ENCODE measurements at places on chromosomes 5 and 9.

GRCh38 chr5:172550096-172550765 is 90.8 kb upstream of the NEURL1B start:
- DNase-seq = no peak

GRCh38 chr5:140010798-140011197 is 32.3 kb downstream of the NRG2 start:
- no peak for DNase-seq

DNA sequence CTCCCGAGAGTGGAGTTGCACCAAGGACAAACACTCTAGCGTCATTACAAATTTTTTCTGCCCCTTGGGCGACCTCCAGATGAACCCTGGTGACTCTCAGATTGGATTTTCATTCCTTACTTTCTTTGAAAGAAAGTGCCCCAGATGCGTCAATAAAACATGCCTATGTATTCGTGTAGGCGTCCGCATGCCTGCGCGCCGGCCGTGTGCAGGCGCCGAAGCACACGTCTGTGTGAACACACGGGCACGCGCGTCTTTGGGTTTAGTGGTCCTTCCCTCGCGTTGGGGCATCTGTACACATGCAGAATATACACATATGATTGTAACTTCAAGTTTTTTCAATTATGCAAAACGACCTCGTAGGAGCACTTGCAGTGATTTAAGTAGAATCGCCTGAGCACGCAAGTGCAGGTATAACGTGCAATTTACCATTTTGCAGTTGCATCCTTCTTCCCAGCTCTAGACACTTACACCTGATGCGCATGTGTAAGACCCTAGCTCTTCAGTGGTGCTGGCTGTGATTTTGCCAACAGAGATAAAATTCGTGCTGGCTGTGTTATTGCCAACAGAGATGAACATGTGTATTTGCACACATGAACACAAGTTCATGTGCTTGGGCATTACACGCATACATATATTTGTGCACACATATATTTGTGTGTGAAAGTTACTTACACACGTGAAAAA is 1.9 kb upstream of the LHX2 start:
- no peak for DNase-seq

DNA sequence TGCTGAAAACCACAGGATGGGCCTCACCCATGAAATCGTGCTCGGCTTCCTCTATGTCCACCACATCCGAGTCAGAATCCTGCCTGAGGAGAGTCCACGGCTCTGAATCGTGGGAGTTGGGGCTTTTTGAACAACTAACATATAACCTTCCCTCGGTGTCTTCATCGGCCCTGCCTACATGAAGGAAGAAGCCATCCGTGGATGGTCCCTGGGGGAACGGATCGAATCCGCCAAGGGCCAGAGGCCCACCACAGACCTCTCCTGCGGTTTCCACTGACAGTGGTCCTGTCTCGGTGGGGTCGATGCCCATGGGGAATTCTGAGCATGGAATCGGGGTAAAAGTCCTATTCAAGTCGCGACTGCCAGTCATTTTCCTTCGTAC is 85.0 kb downstream of the CAMSAP1 start:
- DNase-seq = no peak

DNA sequence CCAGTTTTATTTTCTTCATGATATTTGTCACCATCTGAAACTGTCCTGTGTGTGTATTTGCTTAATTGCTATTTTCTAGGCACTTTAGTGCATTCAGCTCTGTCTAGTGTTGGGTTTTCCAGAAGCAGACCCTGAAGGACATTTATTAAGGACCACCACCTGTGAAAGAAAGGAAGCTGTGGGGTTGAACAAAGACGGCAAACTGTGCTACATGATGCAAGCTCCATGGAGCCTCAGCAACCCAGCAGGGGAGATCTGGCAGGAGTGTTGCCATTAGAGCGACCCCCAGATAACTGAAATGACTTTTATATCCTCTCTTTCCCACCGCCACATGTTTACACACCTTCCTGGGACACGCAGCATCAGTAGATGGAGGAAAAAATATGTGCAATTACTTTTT is 125.5 kb downstream of the GABRB2 start:
- DNase-seq = no peak

DNA sequence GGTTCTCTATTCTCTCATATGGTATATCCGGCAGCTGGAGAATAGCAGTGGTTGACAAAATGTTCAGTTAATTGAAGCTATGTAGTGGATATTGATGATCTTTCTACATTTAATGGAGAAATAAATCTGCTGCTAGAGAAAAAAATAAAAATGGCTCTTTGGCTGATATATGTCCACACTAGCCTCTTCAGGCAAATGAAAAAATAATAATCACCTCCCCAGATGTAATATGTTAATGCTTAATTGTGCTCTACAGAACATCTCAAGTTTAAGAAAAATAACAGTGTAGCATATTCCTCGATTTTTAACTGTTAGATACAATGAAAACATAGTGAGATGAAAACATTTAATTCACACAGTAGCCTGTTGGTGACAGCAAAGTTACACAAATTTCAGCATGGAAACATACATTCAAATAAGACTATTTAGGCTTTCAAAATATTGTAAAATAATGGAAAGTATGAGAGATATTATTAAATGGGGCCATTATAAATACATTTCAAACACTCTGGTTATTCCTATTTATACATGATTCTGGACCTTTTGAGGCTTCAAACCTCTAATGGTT is 543.0 kb downstream of the MAT2B start:
- DNase-seq = no peak

DNA sequence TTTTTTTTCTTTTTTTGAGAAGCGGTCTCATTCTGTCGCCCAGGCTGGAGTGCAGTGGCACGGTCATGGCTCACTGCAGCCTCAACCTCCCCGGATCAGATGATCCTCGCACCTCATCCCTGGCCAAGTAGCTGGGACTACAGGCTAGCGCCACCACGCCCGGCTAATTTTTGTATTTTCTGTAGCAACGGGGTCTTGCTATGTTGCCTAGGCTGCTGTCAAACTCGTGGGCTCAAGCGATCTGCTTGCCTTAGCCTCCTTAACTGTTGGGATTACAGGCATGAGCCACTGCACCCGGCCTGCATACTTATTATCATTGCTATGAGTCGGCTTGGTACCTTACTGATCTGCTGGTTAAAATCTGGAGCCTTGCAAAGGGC is 790 bp upstream of the IARS1 start:
- DNase-seq = no peak

DNA sequence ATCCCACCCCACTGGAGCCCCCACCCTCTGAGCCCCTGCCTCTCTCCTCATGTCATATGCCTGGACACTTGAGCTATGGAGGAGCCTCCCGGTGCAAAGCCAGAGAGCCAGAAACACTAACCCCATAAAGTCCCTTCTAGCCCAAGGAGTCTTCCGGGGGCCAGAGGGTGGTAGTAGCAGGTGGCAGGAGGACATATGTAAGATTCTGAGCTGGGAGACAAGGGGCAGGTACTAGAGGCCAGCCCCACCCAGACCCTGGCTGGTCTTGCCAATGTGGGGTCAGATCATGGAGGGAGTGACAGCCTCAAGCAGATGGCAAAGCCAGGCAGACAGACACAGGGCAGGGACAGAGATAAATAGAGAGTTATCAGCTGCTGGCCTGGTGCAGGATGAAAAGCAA is 63.4 kb downstream of the PSD2 start:
- no peak for DNase-seq

DNA sequence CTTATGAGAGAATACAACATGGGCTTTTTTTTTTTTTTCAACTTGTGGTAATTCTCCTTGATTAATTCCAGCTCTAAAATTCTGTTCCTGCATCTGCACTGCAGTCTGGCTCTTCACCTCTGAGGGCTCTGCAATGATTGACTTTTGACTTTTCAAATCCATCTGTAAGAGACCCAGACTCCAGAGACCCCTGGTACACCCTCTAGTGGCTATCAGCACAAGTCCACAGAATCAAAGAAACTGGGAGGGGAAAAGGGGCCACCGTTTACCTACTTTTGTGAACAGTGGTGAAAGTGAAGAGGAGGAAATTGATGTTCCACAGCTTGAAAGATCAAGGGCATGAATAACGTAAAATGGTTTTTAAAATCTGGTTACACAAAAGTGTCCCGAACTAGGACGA is 151.6 kb downstream of the SLIT3 start:
- DNase-seq = no peak

- DNase-seq = no peak
These were observed 848.8 kb upstream of the DMAC1 start for GRCh38 chr9:8648271-8648845.

GRCh38 chr9:124011460-124012301 is at the start of gene LHX2:
Gene LHX2, plus strand, starts transcription at chr9:124011768. Its CDS starts 581 bp downstream, at chr9:124012349.
- no peak for DNase-seq

GRCh38 chr5:142100307-142100706 is 8.3 kb upstream of the NDFIP1 start:
- DNase-seq = no peak

DNA sequence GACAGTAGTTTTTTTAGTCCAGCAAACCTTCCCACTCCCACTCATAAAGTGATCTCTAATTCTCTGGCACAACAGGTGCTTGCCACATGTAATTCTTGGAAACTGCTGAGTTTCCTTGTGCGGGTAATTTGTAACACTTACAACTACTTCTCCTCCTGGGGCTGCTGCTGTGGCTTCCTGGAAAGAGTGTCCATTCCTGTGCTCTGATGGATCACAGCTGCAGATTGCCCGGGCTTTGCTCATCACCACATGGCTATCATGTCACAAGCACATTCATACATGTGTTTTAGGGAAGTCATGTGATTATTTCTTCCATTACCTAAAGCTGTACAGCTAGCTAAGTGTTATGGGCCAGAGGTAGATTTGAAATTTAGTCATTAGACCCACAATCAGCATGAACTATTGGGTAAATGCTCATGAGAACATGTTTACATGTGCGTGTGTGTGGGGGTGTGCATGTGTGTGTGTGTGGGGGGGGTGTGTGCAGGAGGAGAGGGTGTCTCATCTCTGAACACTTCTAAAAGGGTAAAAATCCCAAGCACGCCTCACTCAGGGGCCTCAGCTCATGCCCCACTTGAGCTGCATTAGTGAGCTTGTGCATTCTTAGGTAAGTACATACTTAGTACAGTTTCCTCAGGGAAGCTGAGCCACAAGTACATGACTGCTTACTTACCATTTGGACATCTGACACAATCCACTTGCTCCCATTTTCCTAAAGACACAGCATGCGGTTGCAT is 118.1 kb upstream of the CCDC112 start:
- DNase-seq = no peak

GRCh38 chr5:133894143-133894542 is 74.3 kb downstream of the C5orf15 start:
- no peak for DNase-seq

DNA sequence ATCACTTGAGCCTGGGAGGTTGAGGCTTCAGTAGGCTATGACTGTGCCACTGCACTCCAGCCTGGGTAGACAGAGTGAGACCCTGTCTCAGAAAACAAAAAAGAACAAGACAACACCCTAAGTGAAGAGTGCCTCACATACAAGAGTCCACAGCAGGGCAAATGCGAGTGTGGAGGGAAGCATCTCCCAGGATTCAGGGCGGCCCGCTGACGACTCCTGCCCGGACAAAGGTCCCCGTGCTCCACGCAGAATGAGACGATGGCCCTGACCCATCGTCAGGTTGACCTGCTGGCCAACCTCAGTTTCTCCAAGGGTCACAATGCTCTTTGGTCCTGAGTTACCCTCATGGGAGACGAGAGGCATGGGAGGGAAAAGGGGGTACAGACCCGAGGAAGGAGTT is 18.3 kb downstream of the MRNIP start:
- DNase-seq = no peak

DNA sequence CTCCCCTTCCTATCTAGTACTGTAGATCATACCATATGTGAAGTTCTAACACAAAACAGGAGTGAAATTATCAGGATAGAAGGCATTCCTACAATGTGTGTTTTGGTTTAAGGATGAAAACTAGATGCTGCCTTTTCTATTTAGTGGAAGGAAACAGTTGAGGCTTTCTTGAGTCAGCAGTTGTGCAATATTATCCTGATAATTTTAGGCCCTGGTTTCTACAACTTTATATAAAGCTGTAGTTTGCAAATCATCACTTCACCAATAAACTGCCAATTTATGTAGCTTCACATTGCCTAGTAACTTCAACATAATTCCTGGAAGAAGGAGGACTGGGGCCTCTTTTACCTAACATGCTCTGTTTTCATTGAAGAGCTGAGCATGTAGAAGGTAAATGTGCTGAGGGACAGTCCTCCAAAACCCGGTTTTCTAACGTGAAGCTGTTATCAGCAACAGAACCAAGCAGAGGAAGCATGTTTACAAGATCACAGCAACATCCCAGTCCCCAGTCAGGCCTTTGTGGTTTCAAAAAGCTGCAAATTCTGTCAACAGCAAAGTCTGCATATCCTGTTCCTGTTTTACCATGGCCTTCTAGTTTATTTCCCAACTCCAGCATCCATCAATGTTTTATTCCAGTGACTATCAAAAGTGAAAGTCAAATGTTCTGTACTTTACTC is 513.4 kb upstream of the MEF2C start:
- peak; percentile 51 for DNase-seq

GRCh38 chr5:15510831-15511230 is 10.9 kb downstream of the FBXL7 start:
- DNase-seq = no peak

- DNase-seq = no peak
These were observed 31.9 kb downstream of the IRF1 start for GRCh38 chr5:132458651-132459030.

- no peak for DNase-seq
These were observed 73.2 kb upstream of the FAM120A start for GRCh38 chr9:93378276-93378675.

GRCh38 chr9:120616966-120617935 is 37.3 kb upstream of the CDK5RAP2 start:
- DNase-seq = no peak

DNA sequence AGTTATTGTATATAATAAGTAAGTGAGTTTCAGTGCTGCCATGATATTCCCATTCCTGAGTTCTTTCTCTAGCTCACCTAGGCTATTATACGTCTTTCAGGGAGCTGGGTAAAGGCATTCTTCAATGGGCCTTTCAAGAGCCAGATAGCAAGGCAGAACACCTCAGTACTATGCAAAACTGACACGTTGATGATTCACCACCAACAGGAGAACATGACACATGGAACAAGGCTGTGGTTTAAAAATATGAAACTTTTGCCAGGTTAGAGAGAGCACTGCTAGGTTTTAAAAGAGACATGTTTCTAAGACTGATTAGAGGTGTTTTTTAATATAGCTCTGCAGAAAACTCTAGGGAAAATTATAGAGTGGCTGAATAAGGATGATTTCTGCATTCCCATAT is 95.9 kb downstream of the UGCG start:
- peak; percentile 75 for DNase-seq

GRCh38 chr9:126534431-126535186 is 79.1 kb upstream of the LMX1B start:
- DNase-seq = no peak

- no peak for DNase-seq
These were observed 92.5 kb upstream of the TAS2R1 start for GRCh38 chr5:9722601-9723180.

DNA sequence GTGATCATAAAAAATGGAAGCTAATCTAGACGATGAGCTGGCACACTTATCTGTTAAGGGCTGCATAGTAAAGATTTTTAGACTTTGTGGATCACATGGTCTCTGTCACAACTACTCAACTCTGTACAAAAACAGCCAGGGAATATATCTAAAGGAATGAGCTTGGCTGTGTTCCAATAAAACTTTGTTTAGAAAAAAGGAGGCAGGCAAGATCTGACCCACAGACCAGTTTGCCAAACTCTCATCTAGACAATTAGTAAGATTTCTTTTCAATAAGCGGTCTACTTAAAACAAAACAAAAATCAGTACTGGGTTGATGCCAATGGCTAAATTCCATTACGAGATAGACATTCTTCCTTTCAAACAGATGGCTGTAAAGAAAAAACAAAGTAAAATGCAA is 53.0 kb upstream of the RETREG1 start:
- no peak for DNase-seq

- no peak for DNase-seq
These were observed 4.7 kb upstream of the SUSD1 start for GRCh38 chr9:112179816-112180215.

GRCh38 chr5:113806250-113806649 is 292.8 kb downstream of the YTHDC2 start:
- no peak for DNase-seq

All from GM12864 (cell line).